ENCODE measurements at places on chromosomes 3 and 15. TPM values are rescaled to one million over a fixed set of nuclear protein-coding genes. Genes with fewer than 3 reads are reported as not detected.

The GHSR gene
- total RNA-seq = not detected

The GOLGA8Q gene
- 1.1 TPM for total RNA-seq

The RETNLB gene
- total RNA-seq = not detected

The LRRC49 gene
- total RNA-seq = 11.5 TPM

The SRGAP3 gene
- 0.43 TPM for total RNA-seq
